Activated T-cell treated with anti-CD3 and anti-CD28 coated beads for 1 hour (primary cell): ENCODE measurements at places on chromosomes 13 and 19.

DNA sequence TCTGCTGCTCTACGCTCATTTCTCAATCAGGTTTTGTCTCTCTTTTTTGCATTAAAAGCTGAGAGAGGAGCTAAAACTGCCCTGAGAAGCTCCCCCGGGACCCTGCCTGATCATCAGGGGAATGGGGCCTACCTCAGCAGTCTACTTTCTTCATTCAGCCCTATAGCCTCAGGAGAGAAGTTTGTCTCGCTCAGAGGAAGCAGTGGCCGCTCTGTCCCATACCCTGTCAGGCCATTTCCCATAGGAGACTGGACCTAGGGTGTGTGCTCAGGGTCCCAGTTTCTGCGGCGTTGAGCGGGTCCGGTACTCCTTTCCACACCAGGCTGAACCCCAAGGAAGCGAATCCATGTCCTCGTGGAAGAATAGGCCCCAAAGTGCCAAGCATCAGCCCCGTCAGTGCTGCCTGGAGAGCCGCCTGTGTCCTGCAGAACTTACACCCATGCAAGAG lies 21.7 kb downstream of the UBE2L5 start:
- no peak for DNase-seq

DNA sequence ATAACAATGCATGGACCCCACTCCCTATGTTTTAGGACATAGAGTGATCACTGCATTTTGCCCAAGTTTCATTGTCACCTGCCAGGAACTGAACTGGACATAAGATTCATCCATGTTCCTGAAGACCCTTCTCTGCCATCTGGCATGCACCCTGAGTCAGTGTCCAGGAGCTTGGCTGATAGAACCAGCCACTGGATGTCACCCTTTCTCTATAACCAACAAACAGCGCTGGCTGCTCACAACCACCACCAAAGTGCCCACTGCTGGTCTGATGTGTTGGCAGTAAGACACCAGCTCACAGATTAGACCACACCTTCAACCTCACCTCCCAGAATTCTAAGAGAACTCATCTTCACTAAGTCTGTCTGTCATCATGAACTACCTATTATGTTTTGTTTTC lies 333.4 kb downstream of the ITGBL1 start:
- DNase-seq: no peak

DNA sequence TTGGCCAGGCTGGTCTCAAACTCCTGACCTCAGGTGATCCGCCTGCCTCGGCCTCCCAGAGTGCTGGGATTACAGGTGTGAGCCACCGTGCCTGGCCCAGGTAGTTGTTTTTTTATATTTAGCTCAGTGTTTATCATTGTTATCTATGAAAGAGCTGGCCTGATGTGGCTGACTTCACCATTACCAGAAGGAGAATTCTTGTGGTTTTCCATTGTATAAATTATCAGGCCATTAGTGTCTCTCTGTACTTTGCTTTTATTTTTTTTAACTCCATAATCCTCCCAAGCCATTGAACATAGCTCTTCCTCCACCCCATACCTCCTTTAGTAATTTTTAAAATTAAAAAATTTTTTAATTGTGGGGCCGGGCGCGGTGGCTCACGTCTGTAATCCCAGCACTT lies 24.2 kb downstream of the CERS4 start:
- DNase-seq: no peak

- no peak for DNase-seq
Observed at GRCh38 chr13:99301913-99302636, 5.1 kb downstream of the GPR183 start.

DNA sequence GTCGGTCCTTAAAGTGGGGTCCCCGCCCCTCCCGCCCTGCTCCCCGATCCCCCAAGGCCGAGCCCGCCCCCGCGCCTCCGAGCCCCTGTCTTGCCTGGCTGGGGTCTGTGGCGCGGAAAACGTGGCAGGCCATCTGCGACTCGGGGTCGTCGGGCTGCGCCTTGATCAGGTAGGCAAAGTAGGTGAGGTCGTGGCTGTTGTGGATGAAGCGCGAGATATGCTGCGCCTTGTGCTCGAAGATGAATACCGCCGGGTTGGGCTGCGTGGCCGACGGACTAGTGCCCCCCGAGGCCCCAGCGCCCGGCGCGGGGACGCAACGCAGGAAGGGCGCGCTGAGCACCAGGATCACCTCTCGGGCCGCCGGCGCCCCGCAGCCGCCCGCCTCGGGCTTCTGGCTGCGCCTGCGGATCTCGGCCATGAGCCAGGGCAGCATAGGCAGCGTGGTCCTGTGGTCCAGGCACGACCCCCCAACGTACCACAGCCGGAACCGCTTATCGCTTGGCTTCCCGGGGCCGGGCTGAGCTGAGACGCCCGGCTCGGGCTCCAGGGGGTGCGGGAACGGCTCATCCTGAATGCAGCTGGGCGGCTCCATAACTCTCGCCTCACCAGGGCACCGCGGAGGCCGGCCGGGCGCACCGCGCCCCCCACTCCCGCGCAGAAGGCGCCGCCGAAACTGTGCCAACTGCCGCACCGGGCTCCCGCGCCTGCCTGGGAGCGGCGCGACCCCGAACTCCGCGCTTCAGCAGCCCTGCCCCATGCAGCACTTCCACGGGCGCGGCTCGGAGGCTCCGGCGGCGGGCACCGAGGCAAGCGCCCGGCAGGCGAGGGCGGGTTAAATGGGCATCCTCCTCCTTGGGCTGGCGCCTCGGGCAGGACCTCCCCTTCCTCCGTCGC lies 546 bp downstream of the TBC1D4 start:
- no peak for DNase-seq

DNA sequence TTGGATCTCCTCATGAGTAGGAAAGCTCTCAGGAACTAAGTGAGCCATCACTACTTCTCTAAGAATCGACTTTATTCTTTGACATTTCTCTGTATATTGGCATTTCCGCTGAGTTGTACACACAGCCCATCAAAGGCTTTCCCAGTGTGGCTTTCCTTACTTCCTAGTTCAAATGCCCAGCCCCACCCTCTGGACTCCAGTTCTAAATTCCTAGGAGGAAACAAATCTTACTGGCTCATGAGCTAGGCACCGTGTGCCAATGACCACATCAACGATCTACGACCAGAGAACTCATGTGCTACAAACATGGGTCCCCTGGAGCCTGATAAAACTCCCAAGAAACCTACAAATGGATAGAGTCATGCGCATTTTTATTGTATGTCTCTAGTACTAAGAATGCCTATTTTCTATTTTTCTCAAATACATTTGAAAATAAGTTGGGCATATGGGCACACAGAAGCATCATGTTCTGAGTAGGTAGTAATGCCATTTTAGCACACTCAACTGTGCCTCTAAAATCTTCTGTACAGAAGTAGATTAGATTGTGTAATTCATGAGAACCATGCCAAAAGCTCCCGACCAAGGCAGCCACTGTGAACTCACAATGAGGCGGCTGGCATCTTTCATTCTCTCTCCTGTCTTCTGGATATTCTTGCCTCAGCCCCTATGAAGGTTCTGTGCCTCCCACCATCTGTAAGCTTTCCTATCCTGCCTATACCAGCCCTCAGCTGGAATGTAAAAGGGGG lies 10.5 kb upstream of the RAP2A start:
- DNase-seq: no peak

- no peak for DNase-seq
Observed at GRCh38 chr13:38421590-38422560, 72.2 kb downstream of the UFM1 start.

- DNase-seq: no peak
Observed at GRCh38 chr13:111954661-111955411, 112.1 kb upstream of the SOX1 start.

- no peak for DNase-seq
Observed at GRCh38 chr19:57105976-57106721, 13.6 kb upstream of the USP29 start.

GRCh38 chr19:15836330-15837220 lies 21.1 kb upstream of the OR10H1 start:
- DNase-seq: peak; percentile 93

GRCh38 chr19:50333737-50334617 lies 4.8 kb upstream of the KCNC3 start:
- DNase-seq: peak; percentile 77

GRCh38 chr13:113941571-113942191 lies 32.2 kb downstream of the C13orf46 start:
- no peak for DNase-seq

DNA sequence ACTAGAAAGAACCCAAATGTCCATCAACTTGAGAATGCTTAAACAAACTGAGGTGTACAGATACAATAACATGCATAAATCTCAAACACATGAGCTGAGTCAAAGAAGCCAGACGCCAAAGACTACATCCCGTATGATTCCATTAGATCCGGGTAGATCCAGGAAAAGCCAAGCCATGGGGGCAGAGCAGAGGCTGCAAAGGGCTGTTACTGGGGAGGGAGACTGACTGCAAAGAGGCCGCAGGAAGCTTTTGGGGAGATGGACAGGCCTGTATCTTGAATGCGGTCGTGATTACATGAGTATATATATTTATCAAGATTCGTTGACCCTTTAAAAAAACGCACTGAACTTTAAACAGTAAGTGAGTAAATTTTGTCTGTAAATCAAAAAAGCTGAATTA lies 28.7 kb downstream of the GGACT start:
- no peak for DNase-seq

GRCh38 chr19:41861116-41861768 lies 1.2 kb downstream of the RPS19 start:
- DNase-seq: no peak

DNA sequence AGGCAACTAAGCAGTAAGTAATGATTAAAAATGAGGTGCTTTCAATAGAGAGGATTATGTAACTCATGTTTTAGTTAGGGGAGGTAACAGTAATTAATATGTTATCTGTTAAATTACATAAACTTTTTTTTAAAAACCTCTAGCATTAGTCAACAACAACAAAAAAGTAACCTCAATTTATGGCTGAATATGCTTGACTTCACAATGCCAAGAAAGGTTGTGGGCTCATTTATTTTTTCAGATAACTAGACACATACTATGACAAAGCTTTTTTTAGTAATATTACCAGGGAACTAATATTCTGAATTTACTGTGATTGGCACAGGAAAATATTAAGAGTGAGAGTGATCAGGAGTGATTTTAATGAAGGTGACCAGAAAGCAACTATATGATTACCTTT lies 54.9 kb downstream of the KCNRG start:
- DNase-seq: no peak

DNA sequence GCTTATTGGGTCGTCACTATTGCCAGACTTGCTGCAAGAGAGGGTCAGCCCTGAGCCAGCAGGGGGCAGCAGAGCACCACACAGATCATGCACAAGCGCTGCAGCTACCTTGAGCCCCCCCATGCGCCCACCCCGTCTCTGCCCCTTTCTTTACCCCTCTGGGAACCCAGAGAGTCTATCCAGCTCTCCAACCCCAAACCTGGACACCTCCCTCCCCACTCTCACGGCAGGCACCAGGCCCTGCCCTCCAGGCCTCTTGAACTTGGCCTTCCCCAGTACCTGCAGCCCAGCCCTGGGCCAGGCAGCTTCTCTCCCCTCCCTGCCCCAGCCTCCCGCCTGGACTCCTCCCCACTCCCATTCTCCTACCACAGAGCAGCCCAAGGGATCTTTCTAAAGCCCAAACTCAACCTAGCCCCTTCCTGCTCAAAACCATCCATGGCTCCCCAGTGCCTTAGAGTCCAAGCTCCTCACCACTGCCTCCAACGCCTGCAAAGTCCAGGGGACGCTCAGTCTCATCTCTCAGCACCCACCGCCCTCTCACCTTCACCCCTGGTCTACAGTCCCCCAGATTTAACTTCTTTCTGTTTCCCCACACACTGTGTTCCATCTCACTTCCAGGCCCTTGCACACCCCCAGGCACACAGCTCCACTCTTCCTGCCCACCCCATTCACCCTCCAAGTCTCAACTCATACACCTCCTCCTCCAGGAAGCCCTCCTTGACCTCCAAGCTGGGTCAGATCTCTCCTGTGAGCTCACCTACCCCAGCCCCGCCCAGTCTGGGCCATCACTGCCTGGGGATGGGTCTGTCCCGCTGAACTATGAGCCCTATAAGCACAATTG lies 9.4 kb upstream of the CEACAM16 start:
- peak; percentile 84 for DNase-seq

- no peak for DNase-seq
Observed at GRCh38 chr13:109145631-109146030, 516.2 kb downstream of the MYO16 start.

GRCh38 chr13:44932171-44932849 lies 57.0 kb downstream of the NUFIP1 start:
- no peak for DNase-seq

DNA sequence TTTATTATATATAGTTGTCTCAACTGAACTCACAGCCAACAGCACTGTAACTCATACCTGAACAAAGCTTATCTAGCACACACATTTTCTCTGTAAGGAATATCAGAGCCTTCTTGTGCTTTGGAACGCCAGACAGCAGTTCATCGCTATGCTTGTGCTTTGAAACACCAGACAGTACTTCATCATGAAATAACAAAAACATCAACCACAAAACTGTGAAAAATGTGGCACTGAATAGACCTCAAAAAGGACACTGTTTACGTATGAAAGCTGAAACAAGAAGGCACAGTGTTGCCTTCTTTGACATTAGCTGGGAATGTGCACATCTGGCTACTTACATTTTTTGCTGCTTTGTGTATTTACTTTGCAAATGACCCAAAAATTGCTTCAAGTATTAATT lies 160.2 kb downstream of the PDS5B start:
- no peak for DNase-seq

DNA sequence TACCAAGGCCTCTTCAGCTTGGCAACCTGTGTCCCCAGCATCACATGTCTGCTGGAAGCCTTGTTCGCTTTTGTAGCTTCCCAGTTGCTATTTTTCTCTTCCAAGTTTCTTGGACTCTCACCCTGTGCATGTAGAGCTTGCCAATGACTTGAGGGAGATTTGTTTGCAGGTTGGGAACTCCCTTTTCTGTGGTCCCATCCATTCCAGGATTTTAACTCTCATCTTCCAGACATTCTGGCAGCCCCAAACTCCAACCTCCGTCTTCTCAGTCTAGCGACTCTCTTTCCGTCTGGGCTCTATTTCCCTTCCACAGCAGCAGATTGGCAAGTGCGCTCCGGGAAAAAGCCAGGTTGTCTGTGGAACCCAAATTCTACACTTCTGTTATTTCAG lies 9.0 kb downstream of the PLAUR start:
- DNase-seq: no peak

- no peak for DNase-seq
Observed at GRCh38 chr19:47470447-47471195, 1.1 kb downstream of the SLC8A2 start.

DNA sequence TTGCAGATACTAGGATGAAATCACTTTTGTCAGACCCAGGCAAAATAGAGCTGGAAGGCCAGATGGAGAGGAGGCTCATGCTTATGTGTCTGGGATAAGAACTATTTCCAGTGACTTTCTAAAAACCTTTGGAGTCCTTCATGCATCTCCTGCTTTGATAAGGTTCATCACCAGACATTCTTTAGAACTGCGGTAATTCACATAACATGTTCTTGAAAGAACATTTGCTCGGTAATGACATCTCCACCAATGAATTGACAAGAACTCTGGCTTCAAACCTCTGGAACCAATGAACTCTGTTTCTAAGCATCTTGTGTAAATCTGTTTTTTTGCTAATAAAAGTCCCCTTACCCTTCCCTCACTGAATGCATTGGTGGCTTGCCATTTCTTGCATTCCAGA lies 112.0 kb upstream of the KL start:
- no peak for DNase-seq

GRCh38 chr19:39270036-39270871 lies 2.1 kb downstream of the IFNL2 start:
- DNase-seq: no peak

- DNase-seq: no peak
Observed at GRCh38 chr13:48890391-48890790, 85.3 kb upstream of the FNDC3A start.

GRCh38 chr13:58908019-58908679 lies 1255.6 kb downstream of the DIAPH3 start:
- DNase-seq: no peak

- no peak for DNase-seq
Observed at GRCh38 chr13:52707375-52707774, 32.2 kb downstream of the CNMD start.

GRCh38 chr19:42515241-42515832 lies 12.9 kb downstream of the CEACAM1 start:
- no peak for DNase-seq
